ENCODE measurements at places on chromosomes 5 and 9. TPM values are rescaled to one million over a fixed set of nuclear protein-coding genes. Genes with fewer than 3 reads are reported as not detected.

The MEIKIN gene
- total RNA-seq: not detected

The RBM27 gene
- 15.2 TPM for total RNA-seq

The TAF11L5 gene
- not detected for total RNA-seq

DNA sequence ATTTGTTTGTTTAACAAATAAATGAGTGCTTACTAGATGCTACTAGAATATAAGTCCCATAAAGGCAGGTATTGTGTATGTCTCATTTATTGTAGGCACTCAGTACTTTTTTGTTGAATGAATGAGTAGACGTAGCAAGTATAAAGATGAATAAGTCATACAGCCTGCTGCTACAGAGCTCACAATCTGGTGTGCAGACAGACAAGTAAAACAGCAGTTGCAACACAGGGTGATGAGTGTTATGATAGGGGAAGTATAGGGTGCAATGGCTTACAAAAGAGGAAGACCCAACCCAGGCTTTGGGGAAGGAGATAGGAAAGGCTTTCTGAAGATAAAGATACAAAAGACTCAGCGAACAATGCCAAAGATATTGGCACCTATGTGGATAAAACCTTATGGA lies 47.7 kb downstream of the SH3RF2 start:
- H3K36me3 ChIP-seq: no peaks in the 10 kb centered on the region
- no peak overlapping the region for H3K27ac ChIP-seq
- H3K4me3 ChIP-seq: no peak overlapping the region
- peaks cover 3% of the 10 kb centered on the region for H3K27me3 ChIP-seq

DNA sequence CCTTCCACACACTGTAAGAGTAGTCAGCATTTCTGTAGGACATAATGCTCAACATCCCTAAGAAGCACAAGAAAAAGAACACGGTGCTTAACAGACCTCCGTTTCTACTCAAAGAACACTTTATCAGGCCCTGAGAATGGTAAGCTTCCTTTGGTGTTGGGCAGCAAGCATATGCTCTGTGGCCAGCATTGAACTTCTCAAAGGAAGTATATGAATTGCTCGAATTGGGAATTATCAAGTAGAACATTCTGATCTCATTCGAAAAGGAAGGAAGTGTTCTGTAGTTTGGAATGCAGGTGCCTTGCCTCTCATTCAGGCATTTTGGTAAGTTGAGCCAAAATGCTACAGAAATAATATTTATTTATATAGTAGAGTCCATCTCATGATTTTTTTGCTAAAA lies 61.0 kb downstream of the C5 start:
- no peaks in the 10 kb centered on the region for H3K27me3 ChIP-seq
- H3K4me3 ChIP-seq: no peak overlapping the region
- DNase-seq: no peak
- no peaks in the 10 kb centered on the region for H3K36me3 ChIP-seq

GRCh38 chr9:91741522-91741921 lies 208.5 kb downstream of the ROR2 start:
- H3K27me3 ChIP-seq: peaks cover 1% of the 10 kb centered on the region
- H3K4me3 ChIP-seq: no peak overlapping the region
- no peak overlapping the region for H3K27ac ChIP-seq
- no peaks in the 10 kb centered on the region for H3K36me3 ChIP-seq
- DNase-seq: no peak
- no peaks in the 10 kb centered on the region for H3K4me1 ChIP-seq

DNA sequence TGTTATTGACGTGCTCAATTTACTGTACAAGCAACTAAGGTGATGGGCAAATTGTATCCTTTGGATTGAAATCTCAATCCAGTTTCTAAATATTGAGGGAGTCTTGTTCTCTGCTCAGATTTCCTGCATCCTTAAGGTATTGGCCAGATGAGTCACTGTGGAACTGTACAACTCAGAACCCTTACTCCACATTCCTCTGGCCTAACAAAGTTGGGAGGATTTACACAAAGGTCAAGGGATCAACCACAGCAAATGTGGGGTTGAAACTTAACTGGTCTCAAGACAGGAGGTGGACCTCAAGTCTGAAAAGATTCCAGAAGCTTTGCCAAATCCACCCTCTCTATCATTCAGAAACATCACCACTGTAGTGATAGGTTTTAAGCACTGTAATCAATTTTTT lies 81.5 kb upstream of the AGXT2 start:
- H3K27me3 ChIP-seq: no peaks in the 10 kb centered on the region
- no peaks in the 10 kb centered on the region for H3K4me1 ChIP-seq
- H3K36me3 ChIP-seq: no peaks in the 10 kb centered on the region
- H3K27ac ChIP-seq: no peak overlapping the region

GRCh38 chr5:138230981-138231589 lies 18.0 kb upstream of the CDC23 start:
- H3K4me1 ChIP-seq: no peaks in the 10 kb centered on the region
- H3K27me3 ChIP-seq: peaks cover 2% of the 10 kb centered on the region
- DNase-seq: no peak
- no peak overlapping the region for H3K27ac ChIP-seq
- H3K4me3 ChIP-seq: no peak overlapping the region
